ENCODE measurements at places on chromosomes 12 and 14.

GRCh38 chr14:54470701-54471100, 18.1 kb downstream of the GMFB start:
- no peak for DNase-seq

DNA sequence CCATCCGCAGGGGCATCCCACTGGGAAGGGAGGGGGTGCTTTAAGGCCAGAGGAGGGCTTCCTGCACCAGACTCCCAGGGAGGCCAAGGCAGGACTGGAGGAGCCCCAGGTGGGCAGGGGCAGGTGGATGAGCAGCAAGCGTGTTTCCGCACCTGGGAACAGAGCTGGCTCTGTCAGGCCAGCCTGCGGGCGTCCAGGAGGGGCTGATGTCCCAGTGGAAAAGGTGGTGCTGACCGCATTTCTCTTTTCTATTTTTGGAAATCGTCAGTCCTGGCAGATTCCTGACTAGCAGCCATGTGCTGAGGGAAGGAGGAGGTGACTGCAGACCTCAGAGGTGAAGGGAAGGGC, 27.2 kb downstream of the CHGA start:
- no peak for DNase-seq

DNA sequence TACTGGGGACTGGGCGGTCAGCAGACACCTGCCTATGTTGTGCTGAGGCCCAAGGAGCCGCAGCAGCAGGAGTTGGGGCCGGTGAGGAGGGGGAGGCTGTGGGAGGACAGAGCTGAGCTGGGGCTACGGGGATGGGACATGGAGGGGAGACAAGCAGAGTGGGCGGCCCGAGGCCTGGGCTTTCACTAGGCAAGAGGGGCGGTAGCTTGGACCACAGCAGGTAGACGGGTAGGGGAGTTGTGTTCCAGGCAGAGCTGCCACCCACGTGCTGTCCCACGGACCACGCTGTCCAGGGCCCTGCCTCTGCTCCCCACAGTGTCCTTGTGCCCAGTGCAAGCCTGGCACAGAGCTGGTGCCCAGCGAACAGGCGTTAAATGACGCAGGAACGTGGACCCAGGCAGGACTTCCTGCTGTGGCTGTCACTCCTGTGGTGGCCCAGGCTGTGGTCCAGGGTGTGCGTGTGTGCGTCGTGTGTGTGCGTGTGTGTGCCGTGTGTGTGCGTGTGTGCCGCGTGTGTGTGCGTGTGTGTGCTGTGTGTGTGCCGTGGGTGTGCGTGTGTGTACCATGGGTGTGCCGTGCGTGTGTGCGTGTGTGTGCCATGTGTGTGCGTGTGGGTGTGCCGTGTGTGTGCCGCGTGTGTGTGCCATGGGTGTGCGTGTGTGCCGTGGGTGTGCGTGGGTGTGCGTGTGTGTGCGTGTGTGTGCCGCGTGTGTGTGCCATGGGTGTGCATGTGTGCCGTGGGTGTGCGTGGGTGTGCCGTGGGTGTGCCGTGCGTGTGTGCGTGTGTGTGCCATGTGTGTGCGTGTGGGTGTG, 6.8 kb downstream of the CEP170B start:
- DNase-seq = no peak

- no peak for DNase-seq
Measured at GRCh38 chr12:82672811-82673495, 13.8 kb upstream of the TMTC2 start.

DNA sequence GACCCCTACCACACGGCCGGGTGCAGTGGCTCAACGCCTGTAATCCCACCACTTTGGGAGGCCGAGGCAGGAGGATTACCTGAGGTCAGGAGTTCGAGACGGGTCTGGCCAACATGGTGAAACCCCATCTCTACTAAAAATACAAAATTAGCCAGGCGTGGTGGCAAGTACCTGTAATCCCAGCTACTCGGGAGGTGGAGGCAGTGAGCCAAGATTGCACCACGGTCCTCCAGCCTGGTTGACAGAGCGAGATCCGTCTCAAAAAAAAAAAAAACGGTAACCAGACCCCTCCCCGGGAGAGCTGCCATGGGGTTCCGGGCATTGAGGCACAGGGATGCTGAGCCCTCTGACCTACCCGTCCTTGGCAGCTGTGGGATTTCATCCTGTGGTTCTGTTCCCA, 21.8 kb downstream of the BCL7A start:
- DNase-seq = no peak

DNA sequence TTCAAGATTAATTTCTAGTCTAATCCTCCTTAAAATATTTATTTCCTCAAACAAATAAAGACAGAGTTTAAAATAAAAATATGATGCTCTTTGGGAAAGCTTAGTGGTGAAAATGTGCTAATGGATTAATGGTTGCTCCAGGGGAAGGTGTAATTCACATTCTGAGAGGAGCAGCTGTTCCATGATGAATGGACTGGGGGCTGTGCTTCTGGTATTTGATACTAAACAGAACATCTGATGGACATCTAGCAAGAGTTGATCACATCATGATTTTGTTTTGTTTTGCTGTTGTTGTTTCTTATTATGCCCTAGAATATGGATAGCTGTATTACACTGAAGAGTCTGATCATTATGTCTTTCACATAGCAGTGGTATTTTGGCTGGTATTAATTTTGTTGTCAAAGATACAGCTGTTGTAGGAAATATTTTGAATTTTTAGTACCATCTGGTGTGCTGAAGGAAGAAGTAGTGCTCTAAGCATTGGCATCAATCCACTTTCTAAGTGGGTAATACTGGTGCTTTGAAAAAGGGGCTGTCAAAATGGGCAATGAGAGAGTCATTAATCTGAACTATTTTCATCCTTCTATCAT, 296.4 kb downstream of the ADAMTS20 start:
- no peak for DNase-seq

Measured in activated CD4-positive, alpha-beta memory T cell treated with anti-CD3 and anti-CD28 coated beads for 36 hours (primary cell).